GM04504 (cell line): ENCODE measurements at places on chromosomes 1 and 21.

GRCh38 chr21:45615145-45615711 lies 28.3 kb upstream of the PCBP3 start:
- DNase-seq: no peak

DNA sequence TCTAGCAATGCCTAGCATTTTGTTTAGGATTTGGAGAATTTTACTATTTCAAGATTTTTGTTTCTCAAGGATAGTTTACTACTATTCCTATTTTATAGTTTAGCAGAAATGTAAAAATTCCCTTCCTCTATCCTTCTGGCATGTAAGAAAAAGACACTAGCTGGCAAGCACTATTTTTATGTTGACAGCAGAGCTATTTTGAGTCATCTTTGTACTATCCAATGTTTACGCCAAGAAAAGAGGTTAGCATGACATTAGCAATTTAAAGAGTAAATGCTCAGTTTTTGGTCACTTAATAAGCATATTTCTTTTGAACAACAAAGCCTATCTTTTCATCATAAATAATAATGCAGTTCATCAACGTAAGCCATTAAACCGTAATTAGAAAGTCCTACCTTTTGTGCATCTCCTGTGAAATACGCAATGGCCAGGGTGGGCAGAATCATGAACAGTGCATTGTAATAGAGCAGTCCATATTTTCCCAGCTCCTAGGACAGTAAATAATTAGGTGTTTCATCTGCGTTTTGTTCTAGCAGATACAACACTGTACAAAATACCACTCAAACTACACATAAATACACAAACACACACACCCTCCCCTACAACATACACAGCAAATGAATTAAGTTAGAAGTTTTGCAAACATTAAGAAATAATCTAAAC lies 12.0 kb downstream of the SLC35D1 start:
- peak; percentile 42 for DNase-seq

- DNase-seq: peak; percentile 59
These were observed 45.8 kb upstream of the NTPCR start for GRCh38 chr1:232904566-232904965.

DNA sequence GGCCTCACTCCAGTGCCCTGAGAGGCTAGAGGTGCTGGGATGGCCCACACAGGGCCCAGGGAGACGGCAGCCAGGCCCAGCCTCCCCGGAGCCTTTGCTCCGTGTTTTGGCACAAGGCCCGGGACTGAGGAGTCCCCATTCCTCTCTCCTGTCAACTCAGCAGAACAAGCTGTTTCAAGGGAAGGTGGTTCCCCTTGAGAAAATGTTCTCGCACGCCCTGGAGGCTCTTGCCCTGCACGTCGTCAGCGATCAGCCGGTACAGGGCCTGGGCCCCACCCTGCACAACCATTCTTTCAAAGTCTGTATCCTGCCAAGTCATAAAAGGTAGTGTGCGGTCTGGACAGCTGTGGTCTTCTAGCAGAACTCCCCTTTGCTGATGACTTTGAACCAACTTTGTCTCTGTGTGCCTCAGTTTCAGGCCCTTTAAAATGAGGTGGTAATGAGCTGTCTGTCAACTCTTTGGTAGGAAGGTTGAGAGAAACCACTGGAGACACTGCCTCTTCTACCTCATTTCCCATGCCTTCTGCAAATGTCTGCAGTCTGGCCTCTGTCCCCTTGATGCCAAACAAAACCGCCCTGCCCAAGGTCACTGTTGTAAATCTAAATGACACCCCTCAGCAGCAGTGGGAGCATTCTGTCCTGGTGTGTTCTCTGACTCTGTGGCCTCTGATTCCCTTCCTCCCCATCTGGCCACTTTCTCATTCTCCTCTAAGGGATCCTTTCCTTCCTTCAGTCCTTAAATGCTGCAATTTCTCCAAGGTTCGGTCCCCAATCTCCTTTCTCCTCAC lies 138.6 kb upstream of the JUN start:
- DNase-seq: no peak

- DNase-seq: no peak
These were observed 582 bp downstream of the TRPM2 start for GRCh38 chr21:44354001-44354405.

GRCh38 chr1:67682659-67683197 lies 2.3 kb upstream of the GADD45A start:
- DNase-seq: peak; percentile 55

GRCh38 chr1:97893844-97894243 lies 27.0 kb downstream of the DPYD start:
- no peak for DNase-seq

DNA sequence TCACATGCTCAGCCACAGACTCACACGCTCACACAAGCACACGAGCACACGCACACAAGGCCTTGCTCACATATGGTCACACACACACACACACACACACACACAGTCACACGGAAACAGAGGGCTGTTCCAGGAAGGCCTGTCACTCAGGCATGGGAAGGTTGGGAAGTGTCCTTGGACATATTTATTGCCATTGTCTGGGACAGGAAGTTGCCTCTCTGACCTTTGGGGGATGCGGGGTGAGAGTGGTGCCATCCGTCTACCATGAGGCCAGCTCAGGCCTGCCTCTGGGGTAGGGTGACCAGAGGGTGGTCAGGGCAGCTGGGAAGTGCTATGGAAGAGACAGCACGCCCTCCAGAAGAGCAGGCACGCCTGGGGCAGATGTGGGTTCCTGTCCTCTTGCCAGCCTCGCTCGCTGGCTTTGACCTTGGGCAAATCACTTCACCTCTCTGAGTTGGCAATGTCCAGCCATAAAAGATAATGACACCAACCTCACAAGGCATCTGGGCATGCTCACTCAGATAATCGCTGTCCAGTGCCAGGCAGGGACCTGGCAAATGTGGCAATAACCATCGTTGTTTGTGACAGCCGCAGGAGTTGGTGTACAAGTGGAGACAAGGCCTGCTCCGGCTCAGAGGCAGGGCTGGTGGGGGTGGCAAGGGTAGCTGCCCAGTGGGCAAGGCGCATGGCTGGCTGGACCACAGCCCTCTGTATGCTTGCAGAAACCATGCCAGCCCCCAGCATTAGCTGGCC lies 8.0 kb upstream of the GUCA2A start:
- no peak for DNase-seq

- DNase-seq: no peak
These were observed 44.8 kb upstream of the FBXO28 start for GRCh38 chr1:224069138-224069537.

DNA sequence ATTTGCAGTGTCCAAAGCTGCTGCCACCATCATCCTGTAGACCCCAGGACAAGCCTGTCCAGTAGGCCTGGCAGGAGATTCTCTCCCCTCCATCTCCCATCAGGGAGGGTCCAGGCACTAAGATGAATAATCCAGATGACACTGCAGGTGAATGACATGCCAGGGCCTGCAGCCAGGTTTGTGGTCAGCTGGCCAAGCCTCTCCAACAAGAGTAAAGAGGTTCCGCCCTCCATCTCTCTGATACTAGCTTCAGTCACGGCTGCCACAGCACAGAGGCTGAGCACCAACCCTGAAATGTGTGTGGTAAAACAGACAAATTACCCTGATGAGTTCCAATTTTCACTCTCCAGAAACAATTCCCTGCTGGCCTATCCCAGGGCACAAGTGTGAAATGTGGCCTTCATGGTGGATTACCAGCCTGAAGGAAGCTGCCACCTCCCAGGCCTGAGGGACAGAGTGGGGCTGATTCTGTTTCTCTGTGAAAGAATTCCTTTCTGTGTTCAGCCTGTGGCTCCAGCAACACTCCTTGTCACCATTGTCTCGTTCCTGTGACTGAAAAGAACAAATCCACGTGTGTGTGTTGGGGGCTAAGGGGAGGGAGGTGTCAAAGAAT lies 19.9 kb upstream of the LHX4 start:
- no peak for DNase-seq

DNA sequence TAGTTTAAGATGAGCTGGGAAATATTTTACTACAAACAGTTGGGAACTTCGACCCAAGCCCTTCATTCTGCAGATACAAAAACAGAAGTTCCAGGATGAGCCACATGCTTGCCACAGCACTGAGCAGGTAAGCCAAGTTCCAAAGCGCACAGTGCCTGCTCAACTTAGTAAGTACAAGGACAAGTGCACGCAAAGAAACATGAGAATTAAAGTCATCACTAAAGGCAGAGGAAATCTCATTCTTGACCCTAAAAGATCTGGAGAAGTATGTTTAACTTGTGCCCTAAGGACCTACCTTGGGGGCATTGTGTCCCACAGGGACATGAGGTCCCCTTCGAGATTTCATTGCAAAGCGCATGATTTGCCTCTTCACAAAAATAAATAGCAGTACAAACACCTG lies 1.2 kb upstream of the UBAP2L start:
- no peak for DNase-seq

GRCh38 chr1:81477710-81478109 lies 323.0 kb upstream of the ADGRL2 start:
- DNase-seq: no peak

GRCh38 chr21:30391492-30392025 lies 4.3 kb upstream of the KRTAP13-1 start:
- no peak for DNase-seq

DNA sequence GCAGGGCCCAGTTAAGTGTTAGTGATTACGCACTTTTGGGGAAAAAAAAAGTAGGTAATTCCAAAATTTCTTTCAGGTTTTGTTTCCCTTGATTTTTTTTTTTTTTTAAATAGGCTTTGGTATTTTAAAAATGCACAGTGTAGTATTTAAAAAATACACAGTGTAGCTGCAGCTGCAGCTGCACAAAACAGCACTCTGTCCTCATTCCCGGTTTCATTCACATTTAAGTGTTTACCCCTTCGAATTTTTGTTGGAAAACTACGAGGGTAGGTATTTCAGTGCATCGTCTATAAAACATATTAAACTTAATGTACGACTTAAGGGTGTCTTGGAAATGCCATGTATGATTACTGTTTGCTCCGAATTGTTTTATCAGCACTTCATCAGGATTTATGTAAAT lies 3.4 kb downstream of the NEK7 start:
- no peak for DNase-seq
